Stimulated activated naive CD4-positive, alpha-beta T cell (primary cell): ENCODE measurements at places on chromosomes 7 and 10.

DNA sequence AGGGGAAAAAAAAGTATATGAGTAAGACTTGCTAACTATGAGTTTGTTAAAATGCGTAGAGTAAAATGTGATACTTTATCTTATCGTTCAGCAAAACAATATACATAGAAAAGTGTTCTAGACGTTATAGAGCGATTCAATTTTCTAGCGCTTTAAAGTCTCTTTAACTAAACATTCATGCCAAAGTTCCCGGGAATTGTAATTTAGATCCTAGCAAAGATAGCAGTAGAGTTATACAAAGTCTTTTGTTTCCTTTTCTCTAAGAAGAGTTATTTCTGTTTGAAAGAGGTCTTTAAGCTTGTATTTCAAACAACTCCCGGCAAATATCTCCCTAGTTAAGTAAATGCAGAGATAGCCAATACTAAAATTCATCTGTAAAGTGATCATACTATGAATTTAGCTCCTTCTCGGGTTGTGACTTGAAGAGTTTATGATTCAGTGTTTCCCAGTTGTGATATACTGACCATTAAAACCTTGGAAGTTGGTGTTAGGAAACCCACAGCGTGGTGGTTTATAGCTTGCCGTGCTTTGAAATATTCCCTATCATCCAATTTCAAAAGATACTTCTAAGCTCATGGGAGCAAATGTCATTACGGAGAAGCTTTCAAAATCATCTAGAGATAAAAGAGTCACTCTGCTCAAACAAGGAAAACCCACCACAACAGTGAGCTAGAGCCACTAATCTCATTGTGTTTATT lies 171.7 kb downstream of the CSTF2T start:
- DNase-seq = no peak

DNA sequence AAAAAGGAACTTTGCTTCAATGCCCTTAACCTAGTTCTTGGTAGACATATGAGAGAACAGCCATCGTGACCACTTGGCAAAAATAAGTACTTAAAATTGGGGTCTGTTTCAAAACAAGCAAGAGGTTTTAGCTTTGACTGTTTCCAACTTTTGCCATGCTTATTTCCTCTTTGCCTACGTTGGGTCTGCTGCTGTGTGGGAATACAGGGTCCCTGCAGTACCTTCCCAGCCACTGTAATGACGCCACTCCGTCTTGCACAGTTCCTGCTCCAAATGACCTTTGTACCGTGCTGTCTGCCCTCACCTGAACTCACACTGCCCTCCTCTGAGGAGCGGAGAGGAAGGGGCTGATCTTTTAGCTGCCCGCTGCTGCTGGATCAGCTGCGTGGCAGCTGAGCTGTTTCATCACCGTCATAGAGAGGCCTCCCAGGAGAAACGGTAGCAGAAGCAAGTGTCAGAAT lies 133.1 kb downstream of the MAPK8 start:
- DNase-seq = no peak

GRCh38 chr10:133473270-133473669 lies 19.5 kb downstream of the SCART1 start:
- DNase-seq = no peak

GRCh38 chr7:109635374-109635773 lies 1065.7 kb downstream of the DNAJB9 start:
- no peak for DNase-seq

DNA sequence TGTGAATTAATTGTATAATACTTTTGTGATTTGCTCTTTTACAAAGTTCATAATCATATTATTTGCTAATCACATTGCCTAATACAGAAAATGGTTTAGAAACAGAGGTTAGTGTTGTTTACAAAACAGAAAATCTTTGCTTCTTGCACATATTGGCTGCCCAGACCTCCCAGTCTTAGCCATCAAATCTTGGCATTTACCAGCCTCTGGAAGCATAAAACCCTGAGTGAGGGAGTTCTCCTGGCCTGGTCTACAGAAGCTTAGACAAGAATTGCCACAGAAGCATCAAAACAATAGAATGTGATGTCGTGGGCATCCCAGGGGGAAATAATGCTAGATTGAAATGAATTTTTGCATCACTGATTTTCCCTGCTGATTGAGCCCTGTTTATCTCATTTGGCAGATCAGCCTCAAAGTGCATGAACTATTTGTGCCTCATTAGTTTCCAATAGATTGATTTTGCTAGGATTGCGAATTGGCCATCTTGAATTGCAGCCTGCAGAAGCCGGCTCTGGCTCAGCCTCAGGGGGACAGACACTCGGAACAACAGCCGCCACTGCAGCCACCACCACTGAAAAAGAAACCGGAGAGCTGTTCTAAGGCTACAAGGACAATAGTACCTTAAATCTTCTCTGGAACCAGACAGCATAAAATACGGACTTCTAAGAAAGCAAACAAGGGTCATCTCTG lies 11.1 kb upstream of the SORBS1 start:
- no peak for DNase-seq

- no peak for DNase-seq
Observed at GRCh38 chr10:24007359-24007758, 201.6 kb upstream of the KIAA1217 start.
